Fibroblast of mammary gland (primary cell): ENCODE measurements at places on chromosomes 5 and 9.

DNA sequence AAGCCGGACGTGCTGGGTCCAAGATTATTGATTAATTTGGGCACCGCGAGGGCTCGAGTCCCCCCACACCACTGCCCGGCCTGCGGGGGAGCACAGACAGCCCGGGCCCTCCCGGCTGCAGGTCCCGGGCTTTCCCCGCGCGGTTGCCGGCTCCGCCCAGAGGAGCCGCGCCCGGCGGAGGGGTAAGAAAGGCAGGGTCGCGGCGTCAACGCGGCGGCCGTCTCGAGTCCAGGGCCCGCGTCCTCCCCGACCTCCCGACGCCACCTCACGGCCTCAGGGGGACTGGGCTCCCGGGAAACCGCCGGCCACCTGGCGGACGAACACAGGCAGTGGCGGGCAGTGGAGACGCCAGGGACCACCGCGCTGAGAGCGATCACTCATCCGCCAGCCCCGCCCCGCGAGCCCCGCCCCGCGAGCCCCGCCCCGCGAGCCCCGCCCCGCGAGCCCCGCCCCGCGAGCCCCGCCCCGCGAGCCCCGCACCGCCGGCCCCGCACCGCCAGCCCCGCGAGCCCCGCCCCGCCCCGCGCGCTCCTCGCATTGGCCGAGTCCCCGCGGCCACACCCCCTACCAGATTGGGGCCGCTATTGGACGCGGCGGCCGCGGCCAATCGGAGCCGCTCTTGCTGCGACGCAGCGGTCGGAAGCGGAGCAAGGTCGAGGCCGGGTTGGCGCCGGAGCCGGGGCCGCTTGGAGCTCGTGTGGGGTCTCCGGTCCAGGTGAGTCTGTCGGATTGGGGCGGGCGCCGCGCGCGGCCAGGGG is at the start of gene MRPL41:
Gene MRPL41, plus strand, starts transcription at position 616 of the 758 bp plus-strand sequence. CDS start 203 bp downstream, outside the sequence.
- peak; percentile 76 for DNase-seq

- no peak for DNase-seq
Measured at GRCh38 chr5:99054972-99055371, 126.2 kb upstream of the CHD1 start.

- DNase-seq, result peak; percentile 39
Measured at GRCh38 chr5:134420343-134420742, 8.7 kb upstream of the CDKN2AIPNL start.

DNA sequence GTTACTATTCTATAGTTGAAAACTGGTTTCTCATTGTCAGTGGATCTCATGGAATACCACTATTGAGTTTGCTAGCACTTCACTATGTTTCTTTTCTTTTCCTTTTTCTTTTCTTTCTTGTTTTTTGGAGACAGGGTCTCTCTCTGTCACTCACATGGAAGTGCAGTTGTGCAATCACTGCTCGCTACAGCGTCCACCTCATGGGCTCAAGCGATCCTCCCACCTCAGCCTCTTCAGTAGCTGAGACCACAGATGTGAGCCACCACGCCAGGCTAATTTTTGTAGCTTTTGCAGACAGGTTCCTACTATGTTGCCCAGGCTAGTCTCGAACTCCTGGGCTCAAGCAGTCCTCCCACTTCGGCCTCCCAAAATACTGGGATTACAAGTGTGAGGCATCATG is 42.7 kb upstream of the VCAN start:
- no peak for DNase-seq

DNA sequence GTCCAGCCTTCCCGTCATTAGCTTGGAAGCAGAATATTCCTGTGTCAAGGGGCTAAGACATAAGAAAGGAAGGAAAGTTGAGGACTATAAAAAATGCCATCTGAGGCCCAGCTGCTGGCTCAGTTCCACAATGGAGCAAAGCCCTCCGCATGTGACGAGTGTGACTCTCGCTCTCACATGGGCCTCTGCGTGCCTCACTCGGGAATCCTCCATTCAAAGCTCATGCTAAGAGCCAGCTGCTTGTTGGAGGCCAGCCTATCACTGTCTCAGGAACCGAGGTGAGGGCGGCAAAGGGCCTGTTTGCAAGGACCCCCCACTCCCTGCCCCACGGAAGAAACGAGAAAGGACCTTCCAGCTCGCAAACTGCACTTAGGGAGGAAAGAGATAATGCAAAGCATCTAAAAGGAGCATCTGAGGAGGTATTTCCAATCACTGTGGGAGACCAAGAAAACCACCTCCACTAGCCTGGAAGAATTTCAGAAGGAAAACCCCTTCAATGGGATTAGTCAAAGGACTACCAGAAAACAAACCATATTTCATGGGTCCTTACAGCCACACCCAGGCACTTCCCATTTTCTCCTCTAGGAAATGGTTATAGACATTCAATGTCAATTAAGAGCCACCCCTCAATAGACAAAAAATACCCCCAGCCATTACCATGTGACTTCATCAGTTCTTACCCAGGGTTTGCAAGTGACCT is 95.3 kb downstream of the PRRT1B start:
- no peak for DNase-seq

DNA sequence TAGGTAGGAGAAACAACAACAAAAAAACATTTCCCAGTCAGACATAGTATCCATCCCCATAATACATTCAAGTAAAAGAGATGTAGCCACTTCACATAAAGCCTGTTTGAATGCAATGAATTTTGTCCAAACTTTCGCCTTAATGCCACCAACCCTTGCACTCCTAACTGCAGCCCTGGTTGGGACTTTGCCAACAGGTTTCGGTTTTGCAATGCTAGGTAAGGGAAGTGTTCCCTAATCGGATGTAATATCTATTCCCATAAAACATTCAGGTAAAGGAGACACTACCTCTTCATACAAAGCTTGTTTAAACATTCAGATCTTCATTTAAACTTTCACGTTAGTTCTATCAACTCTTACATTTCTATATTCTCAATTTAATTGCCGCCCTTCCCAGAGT is 336.1 kb downstream of the DRD1 start:
- DNase-seq, result no peak

- DNase-seq, result peak; percentile 75
Measured at GRCh38 chr5:14447958-14448911, 133.4 kb upstream of the OTULINL start.

- no peak for DNase-seq
Measured at GRCh38 chr5:30765227-30765626, 428.3 kb upstream of the CDH6 start.

DNA sequence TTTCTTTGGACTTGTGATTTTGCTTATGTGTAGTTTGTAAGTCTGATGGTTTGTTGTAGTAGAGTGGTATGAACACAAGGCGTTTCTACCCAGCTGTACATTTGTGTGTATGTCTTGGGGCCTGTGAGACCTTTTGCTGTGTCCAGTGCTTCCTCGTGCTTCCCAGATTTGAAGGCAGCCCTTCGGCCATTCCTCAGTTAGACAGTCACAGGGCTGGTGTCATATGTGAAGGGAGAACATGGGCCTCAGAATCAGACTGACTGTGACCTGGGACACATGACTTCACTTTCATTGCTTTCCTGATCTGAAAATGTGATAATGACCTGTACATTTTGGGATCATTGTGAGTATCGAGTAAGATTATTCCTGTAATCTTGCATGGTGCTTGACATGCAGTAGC is 140.0 kb downstream of the TRIO start:
- no peak for DNase-seq

DNA sequence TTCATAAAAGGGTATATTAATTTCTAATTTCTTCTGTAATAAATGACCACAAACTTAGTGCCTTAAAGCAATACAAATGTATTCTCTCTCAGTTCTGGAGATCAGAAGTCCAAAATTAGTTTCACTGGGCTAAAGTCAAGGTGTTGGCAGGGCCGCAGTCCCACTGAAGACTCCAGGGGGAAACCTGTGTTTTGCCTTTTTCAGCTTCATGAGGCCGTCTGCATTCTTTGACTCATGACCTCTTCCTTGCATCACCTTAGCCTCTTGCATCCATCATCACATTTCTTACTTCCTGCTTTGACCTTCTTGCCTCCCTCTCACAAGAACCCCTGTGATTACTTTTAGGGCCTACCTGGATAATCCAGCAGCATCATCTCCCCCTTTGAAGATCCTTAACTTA is 42.0 kb upstream of the ALDH1B1 start:
- DNase-seq, result no peak

- DNase-seq, result peak; percentile 96
Measured at GRCh38 chr9:70589571-70590314, 175.3 kb upstream of the KLF9 start.

GRCh38 chr5:128615578-128615977 is 77.5 kb upstream of the FBN2 start:
- no peak for DNase-seq

- no peak for DNase-seq
Measured at GRCh38 chr5:169351721-169352120, 50.8 kb upstream of the SLIT3 start.

- no peak for DNase-seq
Measured at GRCh38 chr5:37519807-37520206, 140.7 kb downstream of the WDR70 start.

DNA sequence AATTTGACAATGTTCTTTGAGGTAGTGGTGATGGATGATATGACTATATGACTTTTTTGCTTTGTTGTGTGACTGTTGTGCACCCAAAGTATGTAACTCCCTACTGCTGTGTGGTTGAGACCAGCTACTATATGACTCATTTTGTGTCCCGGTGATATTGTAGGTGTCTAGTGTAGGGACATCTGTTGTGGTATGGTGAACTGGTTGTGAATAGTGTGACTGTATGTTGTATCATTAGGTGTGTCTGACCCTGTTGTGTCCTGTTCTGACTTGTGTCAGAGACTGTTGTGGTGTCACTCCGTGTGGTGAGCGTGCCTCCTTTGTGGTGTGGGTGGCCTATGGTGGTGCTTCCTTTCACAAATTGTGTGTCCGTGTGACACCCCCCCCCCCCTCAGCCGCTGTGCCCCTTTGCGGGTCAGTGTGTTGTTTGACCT is 11.2 kb upstream of the CXXC5 start:
- peak; percentile 64 for DNase-seq

DNA sequence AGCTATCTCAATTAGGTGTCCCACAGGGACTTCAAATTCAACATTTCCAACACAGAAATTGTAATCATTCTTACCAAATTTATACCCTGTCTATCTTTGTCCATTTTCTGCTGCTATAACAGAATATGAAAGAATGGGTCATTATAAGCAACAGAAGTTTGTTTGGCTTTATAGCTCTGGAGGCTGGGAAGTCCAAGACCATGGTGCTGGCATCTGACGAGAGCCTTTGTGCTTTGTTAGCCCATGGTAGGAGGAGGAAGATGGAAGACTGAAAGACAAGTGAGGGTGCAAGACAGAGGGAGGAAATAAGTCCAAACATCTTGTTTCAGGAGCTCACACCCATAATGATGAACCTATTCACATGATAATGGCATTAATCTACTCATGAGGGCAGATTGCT is 72.2 kb downstream of the CWC27 start:
- DNase-seq, result no peak

GRCh38 chr5:26339576-26339975 is 698.8 kb downstream of the CDH9 start:
- no peak for DNase-seq

DNA sequence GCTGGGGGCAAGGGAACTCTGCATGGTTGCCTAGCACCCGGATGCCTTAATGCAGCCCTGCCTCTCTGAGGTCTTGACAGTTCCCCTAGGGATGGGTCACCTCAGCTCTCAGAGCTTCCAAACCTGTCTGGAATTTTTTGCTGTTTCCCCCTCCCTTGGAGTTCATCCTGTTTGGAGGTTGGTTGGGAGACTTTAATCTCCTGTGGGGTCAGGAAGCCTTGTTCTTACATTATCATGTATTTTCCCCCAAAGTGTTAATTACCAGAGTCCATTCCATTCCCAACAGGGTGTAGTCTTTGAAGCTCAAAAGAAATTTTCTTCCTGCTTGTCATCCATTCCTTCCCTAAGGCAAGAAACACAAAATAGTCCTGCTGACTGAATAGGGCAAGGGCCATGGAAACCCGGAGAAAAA is 150.3 kb upstream of the SPRY4 start:
- DNase-seq, result no peak

DNA sequence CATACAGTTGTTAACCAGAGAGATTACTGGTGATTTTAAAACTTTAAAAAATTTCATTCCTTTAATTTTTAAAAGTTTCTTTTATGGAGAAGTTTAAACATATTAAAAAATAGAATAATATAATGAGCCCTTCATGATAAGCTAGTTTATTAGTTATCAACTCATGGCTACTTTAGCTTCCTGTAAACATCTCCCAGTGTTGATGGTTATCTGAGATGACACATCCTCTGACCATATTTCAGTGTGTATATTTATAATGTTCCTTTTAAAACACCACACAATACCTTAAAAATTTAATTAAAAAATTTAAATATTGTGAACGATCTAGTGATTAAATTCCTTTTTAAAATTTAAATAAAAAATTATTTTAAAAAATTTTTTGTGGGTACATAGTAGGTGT is 74.1 kb downstream of the IPO11 start:
- no peak for DNase-seq

DNA sequence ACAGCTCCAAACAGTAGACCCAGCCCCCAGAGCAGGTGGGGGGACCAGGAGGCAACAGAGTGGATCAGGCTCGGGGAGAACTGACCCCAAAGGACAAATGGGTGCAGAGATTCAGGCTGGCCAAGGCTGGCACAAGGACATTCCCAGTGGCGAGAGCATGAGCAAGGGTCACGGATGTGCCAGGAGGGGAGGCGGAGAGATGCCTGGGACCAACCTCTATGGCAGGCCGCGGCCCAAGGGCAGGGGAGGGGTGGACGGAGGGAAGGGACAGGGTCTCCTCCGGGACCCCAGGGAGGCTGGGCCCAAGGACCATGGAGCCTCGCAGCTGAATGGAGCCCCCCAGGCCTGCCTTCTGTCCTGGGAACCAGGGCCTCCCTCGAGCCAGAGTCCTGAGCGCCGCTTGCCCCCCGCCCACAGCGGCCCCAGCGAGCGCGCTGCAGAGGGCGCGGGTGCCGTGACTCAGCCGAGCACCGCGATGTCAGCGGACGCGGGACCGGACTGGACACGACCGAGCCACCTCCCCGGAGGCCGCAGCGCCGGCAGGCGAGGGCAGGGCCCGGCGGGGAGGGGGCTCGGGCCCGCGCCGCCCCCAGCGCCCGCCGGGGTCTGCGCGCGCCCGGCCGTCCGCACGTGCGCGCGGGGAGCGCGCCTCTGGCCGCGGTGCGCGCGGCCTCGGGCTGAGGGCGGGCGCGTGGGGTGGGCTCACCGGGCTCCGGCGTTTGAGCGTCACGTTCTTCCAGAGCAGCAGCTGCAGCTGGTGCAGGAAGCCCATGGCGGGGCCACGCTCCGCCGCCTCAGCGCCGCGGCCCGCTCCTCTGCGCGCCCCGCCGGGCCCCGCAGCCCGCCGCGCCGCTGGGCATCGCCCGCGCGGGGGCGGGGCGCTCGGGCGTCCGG is at the start of gene ABCA2:
Gene ABCA2, minus strand, starts transcription at position 869 of the 894 bp plus-strand sequence. Its CDS starts 97 bp downstream, at position 772.
- DNase-seq, result no peak

- DNase-seq, result no peak
Measured at GRCh38 chr9:110919050-110919435, 119.2 kb downstream of the LPAR1 start.

DNA sequence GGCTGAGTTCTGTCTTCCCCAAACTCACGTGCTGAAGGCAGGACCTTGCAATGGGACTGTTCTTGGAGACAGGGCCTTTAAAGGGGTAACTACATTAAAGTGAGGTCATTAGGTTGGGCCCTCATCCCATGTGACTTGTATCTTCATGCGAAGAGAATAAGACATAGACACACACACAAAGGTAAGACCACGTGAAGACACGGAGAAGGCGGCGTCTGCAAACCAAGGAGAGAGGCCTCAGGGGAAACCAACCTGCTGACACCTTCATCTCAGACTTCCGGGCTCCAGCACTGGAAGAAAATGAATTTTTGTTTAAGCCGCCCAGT is 50.7 kb upstream of the KCNMB1 start:
- DNase-seq, result no peak
